ENCODE measurements at places on chromosomes 7 and 10. TPM values are rescaled to one million over a fixed set of nuclear protein-coding genes. Genes with fewer than 3 reads are reported as not detected.

SLC18A3 gene
- total RNA-seq: not detected

BCAP29 gene
- 85.4 TPM for total RNA-seq

SORCS3 gene
- not detected for total RNA-seq

ADAMTS14 gene
- not detected for total RNA-seq

DNA sequence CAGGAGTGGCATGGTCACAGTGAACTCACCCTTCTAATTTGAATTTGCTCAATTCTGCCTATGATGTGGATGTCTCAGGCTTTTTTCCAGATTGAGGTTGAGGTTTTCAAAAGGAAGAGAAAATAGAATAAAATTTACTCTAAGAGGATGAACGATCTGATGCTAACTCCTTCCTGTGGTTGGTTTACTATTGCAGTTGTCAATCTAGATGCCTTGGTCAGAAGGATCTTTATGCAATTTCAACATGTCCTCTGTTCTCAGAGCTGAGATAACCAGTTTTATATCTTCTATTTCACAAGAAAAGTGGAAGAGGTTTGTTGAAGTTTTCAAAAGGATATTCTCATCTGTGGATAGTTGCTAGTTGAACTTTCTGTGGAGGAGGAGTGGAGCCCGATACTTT, 150.7 kb upstream of the WDR11 start:
- no peak for DNase-seq

DNA sequence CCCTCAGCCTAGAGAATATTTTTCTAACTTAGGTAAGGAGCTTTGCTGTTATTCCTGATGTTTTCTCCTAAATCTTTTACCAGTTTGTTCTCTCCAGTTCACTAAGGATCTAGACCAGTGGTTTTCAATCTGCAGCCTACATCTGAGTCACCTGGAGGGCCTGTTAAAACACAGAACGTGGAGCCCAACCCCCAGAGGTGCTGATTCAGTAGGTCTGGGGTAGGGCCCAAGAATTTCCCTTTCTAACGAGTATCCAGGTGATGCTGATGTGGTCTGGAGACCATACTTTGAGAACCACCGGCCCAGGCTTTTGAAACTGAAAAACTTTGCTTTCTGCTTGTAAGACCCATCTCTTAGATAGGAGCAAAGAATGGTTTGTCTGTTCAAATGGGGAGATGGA, 51.2 kb upstream of the KMT2E start:
- no peak for DNase-seq

GRCh38 chr7:23655433-23655832, 24.6 kb upstream of the FAM221A start:
- no peak for DNase-seq

- DNase-seq: no peak
These were observed 180.1 kb downstream of the ARID5B start for GRCh38 chr10:62081341-62082270.

DNA sequence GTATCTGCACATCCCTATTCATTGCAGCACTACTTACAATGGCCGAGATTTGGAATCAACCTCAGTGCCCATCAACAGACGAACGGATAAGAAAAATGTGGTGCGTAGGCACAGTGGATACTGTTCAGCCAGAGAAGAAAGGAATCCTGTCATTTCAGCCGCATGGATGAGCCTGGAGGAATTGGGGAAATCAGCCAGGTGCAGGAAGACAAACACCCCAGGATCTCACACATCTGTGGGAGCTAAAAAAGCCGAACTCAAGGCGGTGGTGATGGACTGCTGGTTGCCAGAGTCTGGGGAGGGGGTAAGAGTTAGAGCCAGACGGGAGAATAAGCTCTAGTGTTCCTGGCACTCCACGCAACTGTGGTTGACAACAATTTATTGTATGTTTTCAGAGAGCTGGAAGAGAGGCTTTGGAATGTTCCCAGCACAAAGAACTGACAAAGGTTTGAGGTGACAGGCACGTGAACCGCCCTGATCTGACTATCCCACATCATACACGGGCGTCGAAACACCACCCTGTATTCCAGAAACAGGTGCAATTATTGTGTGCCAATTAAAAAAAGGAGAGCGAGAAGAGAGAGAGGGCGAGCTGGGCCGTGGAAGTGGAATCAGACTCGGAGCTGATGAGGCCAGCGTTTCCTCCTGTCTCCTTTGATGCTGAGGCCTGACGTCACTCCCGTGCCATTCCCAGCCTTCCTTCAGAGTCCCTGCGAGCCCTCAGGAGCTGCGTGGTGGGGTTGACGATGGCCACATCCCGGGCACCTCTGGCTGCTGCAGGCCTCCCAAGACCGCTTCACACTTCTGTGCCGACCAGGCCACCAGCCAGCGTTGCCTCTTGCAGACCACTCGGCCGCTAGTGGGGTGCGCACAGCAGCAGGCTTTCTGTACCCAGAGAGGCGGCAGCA, 189.5 kb downstream of the DNAJB6 start:
- DNase-seq: no peak

DNA sequence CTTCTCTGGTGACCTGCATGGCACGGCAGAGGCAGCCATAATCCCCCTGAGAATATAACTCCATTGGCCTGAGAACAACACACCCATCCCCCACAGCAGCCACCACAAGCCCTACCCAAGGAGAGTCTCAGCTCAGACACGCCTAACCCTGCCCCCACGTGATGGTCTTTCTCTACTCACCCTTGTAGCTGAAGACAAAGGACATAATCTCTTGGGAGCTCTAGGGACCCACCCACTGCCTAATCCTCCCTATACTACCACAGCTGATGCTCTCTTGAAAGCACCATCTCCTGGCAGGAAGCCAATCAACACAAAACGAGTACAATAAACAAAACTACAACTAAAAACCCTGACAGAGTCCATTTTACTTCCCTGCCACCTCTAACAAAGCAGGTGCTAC, 30.7 kb upstream of the HPSE2 start:
- no peak for DNase-seq

GRCh38 chr10:72364239-72364777, 9.6 kb upstream of the DNAJB12 start:
- peak; percentile 92 for DNase-seq

DNA sequence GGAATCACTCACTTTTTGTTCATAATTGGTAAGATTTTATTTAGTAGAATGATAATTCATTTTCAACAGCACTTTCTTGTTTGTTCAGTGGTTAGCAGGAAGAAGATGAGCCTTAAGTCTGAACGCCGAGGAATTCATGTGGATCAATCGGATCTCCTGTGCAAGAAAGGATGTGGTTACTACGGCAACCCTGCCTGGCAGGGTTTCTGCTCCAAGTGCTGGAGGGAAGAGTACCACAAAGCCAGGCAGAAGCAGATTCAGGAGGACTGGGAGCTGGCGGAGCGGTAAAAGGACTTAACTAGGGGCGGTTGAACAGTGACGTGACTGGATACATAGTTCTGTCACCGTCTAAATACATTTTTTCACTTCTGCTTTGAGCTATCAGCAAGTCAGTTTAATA, 31.3 kb downstream of the RABGEF1 start:
- DNase-seq: no peak
